ENCODE measurements at places on chromosomes 5 and 9.

GRCh38 chr9:75071530-75072122, 16.3 kb downstream of the NMRK1 start:
- no peak for DNase-seq

DNA sequence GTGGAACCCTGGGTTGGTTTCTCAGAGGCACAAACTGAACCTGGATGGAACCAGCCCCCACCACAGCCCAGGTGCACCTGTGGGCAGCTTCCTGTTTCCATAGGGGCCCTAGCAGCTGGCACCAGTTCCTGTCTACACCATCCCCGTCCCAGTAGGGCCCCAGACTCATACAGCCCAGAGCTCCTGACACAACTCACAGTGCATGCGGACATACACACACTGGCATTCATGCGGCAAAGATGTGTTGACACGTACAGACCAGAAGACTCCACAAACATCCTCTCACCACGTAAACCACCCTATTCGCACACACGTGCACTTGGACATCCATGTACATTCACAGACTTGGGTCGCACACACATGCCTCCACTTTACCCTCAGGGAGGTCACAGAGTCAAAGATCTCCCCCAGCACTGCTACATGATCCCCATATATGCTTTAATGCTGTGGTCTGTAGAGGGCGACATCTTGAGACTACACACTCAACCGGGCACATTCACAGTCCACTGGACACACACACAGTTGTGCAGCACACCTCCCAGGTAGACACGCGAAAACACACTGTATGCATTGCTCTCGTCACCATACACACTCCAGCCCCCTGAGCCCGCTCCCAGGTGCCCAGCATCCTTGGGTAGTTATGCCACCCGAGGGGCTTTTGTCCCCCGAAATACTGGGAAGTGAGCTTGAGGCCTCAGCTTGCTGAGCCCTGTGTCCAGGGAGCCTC, 22.4 kb downstream of the CXXC5 start:
- DNase-seq = no peak

DNA sequence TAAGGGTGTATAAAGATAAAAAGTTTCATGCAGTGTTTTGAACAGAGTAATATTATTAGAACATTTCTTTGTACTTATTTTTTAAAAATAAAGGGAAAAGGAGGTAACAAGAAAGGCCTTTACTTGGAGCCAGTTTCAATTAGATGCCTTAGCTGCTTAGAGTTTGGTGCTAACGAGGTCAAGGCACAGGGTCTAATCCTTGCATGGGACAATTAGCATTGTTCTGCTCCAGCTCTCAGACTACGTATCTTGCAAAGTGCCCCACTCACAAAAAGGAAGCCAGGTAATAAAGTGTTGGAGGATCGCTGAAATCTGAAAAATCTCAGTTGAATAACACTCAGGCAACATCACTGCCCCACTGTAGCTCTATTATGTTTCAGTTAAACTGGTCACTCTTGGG, 2011.3 kb downstream of the EFNA5 start:
- DNase-seq = no peak

DNA sequence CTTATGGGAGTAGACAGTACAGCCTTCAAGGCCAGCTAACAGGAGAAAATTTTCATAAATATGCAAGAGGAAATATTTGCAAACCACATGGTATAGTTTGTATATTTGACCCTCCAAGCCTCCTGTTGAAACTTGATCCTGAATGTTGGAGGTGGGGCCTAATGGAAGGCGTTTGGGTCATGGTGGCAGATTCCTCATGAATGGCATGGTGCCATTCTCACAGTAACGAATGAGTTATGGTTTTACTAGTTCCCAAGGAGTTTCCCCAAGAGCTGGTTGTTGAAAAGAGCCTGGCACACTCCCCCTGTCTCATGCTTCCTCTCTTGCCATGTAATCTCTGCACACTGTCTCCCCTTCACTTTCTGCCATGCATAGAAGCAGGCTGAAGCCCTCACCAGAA, 3.3 kb upstream of the PAIP1 start:
- DNase-seq = no peak

GRCh38 chr5:133933169-133933509, 35.3 kb downstream of the C5orf15 start:
- no peak for DNase-seq

DNA sequence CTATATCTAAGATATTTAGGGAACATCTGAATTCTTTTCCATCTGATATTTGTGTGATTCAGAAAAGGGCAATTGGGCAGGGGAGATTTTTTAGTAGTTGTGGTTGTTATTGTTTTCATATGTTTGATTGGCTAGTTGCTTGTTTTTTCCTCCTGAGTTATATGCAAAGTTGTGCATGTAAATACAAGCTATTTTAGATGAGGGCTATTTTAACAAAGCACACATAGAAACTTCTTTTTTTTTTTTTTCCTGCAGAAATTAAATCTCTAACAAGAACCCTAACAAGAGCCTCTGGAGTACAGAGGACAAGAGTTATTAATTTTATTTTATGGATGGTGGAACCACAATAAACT, 559.1 kb downstream of the CETN3 start:
- no peak for DNase-seq

All from right lung (tissue), 10 donors.